Karpas-422 (cell line): ENCODE measurements at places on chromosomes 2 and 18.

DNA sequence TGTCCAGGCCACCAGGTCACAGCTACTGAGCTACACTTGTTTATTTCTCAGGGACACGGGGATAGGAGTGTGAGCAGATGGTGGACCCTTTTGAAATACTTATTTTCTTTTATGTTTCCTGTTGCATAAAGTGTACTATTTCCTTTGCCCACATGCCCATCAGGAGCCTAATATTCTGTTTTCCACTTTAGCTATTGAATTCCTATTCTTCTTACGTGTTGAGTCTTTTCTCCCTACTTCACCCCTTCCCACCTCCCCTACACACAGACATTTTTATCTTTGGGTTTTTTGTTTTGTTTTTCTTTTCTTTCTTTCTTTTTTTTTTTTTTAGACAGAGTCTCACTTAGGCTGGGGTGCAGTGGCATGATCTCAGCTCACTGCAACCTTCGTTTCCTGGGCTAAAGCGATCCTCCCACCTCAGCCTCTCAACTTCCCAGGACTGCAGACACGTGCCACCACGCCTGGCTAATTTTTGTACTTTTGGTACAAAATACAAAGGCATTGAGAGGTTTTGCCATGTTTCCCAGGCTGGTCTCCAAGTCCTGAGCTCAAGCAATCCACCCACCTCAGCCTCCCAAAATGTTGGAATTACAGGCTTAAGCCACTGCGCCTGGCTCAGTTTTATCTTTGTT is 5.2 kb upstream of the GPR55 start:
- DNase-seq, result no peak

DNA sequence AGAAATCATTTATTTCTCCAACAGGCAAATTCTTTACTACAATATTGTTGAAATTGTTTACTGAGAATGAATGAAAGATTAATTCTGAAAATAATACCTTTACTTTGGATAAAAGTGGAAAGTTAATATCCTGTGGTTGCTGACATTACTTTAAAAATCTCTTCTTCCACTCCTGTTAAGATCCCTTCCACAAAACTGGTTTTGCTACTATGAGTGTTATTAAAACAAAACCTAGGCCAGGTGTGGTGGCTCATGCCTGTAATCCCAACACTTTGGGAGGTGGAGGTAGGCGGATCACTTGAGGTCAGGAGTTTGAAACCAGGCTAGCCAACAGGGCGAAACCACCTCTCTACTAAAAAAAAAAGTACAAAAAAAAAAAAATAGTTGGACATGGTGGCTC is 123.9 kb upstream of the CCDC150 start:
- no peak for DNase-seq

DNA sequence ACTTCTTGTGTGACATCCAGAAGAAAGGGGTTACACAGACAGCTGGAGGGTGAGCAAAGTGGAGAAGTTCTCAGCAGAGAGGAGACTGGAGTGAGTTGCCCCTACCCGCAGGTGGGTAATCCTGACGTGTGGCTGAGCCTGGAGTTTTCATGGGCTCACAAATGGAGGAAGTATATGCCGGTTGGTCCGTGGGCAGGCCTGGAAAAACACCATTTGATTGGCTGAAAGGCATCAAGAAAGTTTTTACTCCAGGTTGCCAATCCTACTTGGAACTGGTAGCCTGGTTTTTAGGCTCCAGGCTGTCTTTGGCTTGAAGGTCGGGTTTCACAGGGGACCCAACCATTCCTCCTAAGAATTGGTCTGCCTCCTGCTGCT is 1177.4 kb upstream of the LRRTM1 start:
- no peak for DNase-seq

DNA sequence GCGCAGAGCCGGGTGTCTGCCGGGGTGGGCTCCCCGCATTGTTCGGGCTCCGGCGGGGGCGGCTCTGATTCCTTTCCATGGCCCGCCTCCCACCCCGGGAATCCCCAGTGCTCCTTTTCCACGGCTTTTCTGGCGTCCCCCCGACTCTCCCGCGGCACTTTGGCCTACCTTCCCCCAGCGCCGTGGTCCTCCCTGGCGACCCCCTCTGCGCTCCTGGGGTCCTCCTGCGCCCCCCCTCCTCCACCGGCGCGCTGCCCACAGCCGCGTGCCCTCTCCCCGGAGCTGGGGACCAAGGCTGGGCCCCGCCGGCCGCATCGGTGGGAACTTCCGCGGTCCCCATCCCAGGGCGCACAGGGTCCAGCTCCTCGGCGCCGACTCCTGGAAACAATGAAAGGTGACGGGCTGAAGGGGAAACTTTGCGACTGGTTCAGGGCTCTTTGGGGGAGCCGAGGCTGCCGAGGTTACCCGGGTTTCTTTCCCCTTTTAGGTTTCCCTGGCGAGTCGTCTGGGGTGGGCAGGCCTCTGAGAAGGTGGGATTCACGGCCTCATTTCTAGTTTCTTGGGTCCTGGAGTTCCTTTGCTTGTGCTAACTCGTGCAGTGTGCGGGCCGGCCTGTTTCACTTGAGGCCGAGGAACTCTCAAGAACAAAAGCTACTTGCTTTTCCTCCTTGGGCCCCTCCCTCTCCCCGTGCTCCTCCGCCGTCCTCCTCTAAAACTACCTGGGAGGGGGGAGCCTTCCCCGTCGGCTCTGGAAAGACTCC is 2.2 kb downstream of the TGIF1 start:
- DNase-seq, result peak; percentile 67

DNA sequence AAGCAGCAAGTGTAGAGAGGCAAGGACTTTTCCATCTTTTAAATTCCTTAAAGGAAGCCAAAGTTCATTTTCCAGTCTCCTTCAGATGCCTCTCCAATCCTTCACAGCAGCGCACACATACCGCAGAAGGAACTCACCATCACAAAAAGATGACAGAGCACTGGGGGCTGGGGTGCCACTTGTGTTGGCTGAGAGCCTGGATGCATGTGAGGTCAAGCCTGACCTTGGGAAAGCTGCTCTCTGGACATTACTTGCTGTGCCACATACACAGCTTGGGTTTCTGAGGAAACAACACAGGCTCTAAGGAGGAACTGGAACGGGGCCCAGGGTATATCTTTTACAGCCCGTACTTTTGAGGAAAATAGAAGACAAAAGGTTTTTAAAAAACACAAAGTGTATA is 364.3 kb upstream of the MEX3C start:
- no peak for DNase-seq

DNA sequence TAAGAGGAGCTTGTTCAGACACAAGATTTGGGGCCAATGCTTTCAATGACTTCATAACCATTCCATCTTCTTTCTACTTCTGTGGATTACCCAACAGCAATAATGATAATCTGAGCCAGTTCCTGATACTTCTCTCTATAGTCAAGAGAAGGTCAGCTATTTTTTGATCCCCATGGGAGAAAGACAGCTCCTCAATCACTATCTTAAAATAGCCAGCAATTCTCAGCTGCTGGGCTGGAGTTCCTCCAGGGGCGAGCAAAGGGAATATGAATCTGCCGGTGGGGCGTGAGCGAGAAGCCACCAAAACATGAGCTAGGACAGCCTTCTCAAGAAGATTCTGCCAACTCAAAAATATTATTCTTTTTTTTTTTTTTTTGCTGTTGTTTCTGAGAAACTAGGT is at the start of gene TMEM182:
Gene TMEM182 (plus strand): TSS at position 269 of the 400 bp plus-strand sequence. CDS start 187 bp downstream, outside the sequence.
- no peak for DNase-seq

- DNase-seq, result no peak
These were observed 598.0 kb downstream of the DSC3 start for GRCh38 chr18:30444544-30444943.

- DNase-seq, result no peak
These were observed 254.9 kb downstream of the MYO3B start for GRCh38 chr2:170432823-170433222.

DNA sequence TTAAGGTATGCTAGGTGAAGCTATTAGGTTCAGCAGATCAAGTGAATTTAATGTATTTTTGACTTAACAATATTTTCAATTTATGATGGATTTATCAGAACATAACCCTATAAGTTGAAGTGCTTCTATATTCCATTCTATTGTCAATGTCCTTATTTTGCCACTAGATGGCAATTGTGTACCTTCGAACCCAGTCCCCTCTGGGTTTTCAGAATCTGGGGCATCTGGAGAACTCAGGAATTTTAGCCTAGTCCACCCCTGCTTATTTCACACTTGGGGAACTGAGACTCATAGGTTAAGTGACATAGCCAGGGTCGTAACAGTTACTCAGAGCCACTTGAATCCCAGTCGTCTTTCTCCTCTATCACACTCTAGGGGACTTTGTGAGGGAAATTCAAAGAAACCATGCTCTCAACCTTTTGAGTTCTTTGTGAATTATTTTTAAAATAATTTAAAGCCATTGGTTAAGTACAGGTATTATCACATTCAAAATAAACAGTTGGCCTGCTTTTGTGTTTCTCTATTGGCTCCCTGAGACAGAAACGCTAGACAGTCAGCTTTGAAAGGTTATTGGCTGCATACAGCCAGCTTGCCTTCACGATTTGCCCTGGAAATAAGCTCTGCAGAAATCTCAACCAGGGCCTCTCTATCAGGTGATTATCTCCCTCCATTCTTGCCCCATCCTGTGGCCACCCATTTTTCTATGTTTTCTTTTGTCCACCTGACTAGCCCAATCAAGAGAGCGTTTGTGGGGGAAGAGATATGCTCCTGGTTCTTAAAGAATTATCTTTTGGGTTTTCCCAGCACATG is 145.0 kb downstream of the TTC27 start:
- peak; percentile 74 for DNase-seq
